ENCODE measurements at places on chromosomes 7 and 10. TPM values are rescaled to one million over a fixed set of nuclear protein-coding genes. Genes with fewer than 3 reads are reported as not detected.

- no peak for DNase-seq
Observed at GRCh38 chr7:157294773-157295172, 42.0 kb upstream of the DNAJB6 start.

DNA sequence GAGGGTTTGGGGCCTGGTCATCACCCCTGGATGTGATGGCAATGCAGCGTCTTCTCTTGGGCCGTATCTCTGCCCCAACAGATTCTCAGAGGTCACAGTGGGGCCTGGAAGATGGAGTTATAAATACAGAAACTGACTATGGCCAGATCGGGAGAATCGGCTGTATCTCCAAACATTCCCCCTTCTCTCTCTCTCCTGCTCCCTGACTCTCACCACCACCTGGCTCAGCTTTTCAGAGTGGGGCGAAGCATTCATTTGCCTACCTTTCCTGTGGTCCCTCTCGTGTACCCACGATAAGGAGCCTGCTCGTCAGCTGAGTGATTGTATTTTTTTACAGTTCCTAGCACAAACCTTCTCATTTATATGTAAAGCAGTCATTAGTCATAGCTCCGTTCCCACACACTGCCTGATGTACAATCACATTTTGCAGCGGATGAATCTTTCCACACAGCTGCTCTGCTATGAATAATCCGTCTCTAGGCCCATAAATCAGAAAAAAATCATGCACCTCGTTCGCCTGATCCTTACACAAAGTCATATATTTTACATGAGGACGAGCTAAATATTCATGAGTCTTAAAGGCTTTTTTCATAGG lies 23.2 kb upstream of the BTRC start:
- DNase-seq, result no peak

RELN gene
- 25.4 TPM for total RNA-seq

CAV1 gene
- total RNA-seq, result 303 TPM

AGMO gene
- 2.0 TPM for total RNA-seq

All from thyroid gland (tissue), 4 donors.